ELR (cell line): ENCODE measurements at places on chromosomes 12 and 14.

DNA sequence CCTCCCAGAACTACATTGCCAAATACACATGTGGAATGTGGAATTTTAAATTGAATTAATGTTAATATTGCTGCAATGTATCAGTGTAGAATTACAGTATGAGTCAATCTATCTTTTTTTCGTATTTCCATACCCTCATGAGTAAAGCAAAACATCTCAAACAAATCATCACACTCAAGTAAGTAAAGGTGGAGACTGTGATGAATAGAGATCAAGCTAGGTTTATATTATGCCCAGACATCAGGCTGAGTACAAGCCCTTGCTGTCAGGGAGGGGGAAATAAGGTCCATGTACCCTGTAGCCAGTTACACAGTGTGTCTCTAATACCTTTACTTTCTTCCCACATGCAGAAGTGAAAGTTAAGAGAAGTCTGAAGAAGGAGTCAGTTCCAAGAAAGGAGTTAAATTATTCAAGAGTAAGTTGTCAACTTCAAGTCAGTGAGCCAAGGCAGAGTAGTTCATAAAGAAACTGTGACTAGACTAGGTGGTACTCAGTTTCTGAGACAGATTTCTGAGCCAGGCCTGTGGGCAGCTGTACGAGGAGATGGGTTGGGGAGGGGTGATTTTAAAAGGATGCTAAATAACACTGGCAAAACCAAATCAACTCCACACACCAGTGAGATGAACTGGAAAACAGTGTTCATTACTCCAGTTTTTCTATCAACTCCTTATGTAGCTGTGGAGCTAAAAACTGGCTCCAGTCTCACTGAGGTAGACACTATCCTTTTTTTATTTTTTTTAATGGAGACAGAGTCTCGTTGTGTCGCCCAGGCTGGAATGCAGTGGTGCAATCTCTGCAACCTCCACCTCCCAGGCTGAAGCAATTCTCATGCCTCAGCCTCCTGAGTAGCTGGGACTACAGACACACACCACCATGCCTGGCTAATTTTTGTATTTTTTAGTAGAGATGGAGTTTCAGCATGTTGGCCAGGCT lies 23.8 kb upstream of the STK38L start:
- no peak for DNase-seq

- DNase-seq, result no peak
These were observed 9.6 kb upstream of the TBX5 start for GRCh38 chr12:114415525-114415868.

- DNase-seq, result peak; percentile 80
These were observed 87.2 kb upstream of the FGD4 start for GRCh38 chr12:32312049-32312670.

- DNase-seq, result peak; percentile 24
These were observed 1.9 kb downstream of the GAPDH start for GRCh38 chr12:6535960-6536847.

DNA sequence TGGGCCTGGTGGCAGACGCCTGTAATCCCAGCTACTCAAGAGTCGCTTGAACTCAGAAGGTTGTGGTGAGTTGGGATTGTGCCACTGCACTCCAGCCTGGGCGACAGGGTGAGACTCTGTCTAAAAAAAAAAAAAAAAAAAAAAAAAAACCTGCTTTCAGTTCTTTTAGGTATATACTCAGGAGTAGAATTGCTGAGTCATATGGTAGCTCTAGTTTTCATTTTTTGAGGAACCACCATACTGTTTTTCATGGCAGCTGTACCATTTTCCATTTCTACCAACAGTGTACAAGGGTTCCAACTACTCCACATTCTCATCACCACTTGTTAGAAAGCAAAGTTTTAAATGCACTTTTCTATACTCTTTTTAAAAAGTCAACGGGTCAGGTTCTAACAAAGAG lies 119.8 kb downstream of the DPF3 start:
- DNase-seq, result no peak

GRCh38 chr14:69657950-69658355 lies 46.6 kb downstream of the SUSD6 start:
- DNase-seq, result no peak

DNA sequence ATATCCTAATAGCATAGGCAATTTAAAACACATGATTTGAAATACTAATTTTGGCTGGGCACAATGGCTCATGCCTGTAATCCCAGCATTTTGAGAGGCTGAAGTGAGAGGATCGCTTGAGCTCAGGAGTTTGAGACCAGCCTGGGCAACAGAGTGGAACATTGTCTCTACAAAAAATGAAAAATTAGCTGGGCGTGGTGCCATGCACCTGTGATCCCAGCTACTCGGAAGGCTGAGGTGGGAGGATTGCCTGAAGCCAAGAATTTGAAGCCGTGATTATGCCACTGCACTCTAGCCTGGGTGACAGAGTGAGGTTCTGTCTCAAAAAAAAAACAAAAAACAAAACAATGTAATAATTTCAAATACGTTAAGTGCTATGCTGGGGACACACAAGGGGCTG lies 83.3 kb downstream of the SSPN start:
- DNase-seq, result no peak

DNA sequence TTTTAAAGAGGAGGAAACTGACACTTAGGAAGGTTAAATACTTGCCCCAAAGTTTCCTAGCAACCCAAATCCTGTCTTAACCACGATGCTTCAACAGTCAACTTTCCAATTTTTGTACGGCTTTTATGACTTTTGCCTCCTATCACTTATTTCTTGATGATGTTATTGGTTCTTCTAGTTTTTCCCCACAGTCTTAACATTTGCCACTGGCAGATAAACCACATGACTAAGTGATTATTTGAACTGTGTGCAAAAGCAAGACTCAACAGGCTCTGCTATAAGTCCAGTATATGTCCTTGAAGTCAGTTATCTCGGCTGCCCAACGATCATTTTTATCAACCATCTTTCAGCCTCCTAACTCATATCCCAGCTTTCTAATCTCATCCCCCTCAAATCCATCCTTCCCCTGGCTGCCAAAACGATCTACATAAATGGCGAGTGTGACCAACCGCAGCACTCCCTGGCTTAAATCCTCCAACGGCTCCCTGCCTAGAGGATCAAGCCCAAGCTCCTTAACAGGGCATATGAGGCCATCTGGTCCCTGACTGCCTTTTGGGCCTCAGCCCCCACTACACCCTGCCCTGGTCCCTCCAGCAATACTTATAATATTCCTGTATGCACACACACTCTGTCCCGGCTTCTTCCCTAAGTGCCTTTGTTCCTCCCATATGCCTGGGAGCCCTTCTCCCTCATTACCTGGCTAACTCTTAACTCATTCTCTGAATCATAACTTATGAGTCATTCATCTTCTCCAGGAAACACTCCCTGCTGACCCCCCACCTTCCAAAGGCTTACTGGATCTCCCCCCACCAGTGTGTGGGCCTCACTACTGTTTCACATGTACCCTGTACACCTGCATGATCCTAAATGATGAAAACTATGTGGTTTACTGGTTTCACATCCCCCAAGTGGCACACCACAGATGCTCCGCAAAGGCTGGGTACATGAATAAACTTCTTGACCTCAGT lies 8.8 kb downstream of the VPS37B start:
- DNase-seq, result peak; percentile 94

DNA sequence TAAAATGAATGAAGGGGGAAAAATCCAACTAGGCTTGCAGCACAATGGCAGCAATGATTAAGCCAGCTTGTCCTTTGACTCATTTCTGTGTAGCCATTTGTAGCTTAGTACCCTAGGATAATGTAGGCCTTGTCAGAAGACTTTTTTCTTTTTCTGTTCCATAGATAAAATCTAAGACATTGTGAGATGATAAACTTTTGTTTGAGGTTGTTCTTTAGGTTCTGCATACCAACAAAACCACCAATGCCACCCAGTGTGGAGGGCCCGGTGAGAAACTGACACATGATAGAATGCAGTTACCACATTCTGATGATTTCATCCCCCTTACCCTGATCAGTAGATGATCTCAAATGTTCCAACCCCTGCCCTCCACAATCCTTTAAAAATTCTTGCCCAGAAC lies 6.6 kb upstream of the KLRD1 start:
- DNase-seq, result peak; percentile 3

DNA sequence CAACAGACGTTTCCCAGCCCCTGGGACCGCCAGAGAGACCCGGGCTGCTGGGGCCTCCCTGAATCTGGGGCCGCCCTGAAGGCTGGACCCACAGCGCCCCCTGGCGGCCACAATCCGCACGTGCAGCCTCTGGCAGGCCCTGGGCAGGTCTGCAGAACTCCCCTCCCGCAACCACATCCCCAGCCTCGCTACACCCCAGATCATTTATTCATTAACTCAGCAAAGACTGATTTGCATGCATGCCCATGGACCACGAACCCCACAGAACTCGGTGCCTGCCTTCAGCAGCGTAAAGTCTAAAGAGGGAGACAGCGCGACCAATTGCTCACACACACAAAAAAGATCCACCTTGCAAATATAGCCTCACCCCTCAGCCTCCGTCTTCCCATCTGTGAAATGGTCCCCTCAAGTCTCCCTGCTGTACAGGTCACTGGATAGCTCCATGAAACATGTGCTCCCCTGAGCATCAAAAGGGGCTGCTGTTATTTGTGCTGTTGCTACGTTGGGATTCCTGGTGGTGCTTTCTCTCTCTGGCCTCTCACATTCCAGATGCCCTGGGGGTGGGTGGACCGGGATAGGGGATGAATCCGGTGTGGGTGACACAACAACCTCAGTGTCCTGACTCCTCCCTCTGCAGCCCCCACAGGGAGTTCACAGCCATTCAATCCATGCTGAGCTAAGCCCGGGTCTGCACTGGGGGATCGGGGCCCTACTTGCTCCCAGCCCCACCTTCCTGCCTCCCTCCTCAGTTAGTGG lies 96.4 kb downstream of the SCARB1 start:
- DNase-seq, result peak; percentile 59

DNA sequence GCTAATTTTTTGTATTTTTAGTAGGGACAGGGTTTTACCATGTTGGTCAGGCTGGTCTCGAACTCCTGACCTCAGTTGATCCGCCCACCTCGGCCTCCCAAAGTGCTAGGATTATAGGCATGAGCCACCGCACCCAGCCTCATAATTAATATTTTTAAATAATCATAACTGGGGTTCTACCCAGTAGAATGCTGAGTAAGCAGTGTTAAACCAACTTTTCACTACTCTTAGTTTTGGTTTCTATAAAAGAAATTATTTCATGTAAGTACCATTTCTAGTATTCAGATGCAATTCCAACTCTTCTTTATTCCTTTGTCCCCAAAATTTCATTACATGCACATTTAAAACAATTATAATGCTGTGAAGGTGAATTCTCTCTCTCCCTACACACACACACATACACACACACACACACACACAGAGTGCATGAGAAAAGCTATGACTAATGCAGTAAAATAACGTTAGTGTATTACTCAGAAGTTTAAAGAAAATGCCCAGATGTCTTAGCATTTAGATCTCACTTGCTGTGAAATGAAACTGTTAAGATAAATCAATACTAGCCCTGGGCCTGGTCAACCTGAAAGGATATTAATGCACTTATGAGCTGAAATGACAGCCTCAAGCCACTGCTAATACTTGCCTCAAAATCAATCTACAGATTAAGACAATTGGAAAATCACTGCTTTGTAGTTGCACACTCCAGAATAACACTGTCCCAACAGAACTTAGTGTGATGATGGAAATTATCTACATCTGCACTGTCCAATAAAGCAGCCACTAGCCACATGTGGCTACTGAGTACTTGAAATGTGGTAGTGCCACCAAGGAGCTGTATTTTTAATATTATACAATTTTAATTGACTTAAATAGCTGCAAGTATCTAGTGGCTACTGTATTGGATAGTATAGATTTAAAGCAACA lies 36.0 kb downstream of the PTPN21 start:
- peak; percentile 86 for DNase-seq

- DNase-seq, result no peak
These were observed at the start of gene RDH16 for GRCh38 chr12:56957229-56958052. RDH16 (minus strand) TSS chr12:56957608; CDS start chr12:56957462, 146 bp downstream.

DNA sequence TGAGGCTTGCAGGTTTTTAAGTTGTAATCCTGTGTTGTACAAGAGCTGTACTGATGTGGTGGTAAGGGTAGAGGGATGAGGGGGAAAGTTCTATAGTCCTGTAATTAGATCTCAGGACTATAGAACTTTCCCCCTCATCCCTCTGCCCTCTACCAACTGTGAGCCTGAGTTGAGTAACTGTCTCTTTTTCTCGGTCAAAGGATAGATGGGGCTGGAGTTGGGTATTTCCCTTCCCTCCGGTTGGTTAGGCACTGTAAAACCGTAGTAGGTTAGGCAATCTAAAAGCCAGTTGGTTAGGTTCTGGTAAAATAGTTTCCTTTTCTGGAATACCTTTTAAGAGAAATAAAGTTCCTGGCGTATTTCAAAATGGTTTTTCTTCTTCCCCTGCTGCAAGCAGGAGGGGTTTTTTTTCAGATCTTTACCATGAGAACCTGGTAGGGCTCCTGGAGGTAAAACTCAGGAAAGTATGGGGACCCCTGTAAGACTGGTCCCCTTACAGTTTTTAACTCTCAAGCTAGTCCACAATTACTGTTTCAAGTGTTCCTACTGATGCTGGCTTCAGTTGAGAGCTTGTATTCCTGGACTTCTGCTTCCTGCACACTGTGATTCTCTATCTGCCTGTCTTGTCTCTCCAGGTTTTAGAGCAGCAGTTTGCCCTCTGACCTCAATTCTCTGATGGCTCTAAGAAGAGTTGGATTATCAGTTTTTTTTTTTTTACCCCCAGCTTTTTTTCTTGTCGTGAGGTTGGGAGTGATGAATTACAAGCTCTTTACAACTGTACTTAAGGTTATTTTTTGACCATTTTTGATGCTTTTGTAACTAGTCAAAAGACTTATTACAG lies 58.7 kb downstream of the FUT8 start:
- no peak for DNase-seq

- no peak for DNase-seq
These were observed 24.1 kb upstream of the PELI2 start for GRCh38 chr14:56094076-56094475.

GRCh38 chr12:69150796-69151127 lies 88.6 kb upstream of the CPSF6 start:
- DNase-seq, result no peak

DNA sequence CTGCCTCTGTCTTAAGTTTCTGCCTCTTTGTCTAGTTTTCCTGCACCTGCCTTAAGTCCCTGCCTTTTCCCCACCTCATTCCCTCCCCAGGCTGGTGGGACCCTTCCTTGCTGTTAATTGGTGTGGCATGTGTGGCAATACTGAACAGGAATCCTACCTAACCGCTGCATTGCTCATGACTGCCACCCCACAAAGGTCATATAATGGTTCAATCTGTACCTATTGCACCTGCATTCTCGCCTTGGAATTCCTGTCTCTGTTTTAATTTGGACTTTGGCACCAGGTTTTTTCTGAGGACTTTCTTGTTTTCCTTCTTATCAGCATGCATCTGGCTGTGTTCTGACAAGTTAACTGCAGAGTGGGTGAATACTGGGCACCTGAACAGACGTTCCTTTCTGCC lies 966.2 kb upstream of the TMEM132C start:
- no peak for DNase-seq

GRCh38 chr12:128794661-128795529 lies 28.9 kb downstream of the SLC15A4 start:
- no peak for DNase-seq

GRCh38 chr14:50985859-50986331 lies 41.6 kb upstream of the PYGL start:
- DNase-seq, result no peak

- no peak for DNase-seq
These were observed 10.9 kb upstream of the SYCP3 start for GRCh38 chr12:101750152-101750551.
